ENCODE measurements at places on chromosomes 2 and 18.
A peak's percentile ranks its signal among the peaks of the same experiment; 100 is the strongest.

- DNase-seq: no peak
Observed at GRCh38 chr18:936941-937340, 32.3 kb downstream of the ADCYAP1 start.

GRCh38 chr2:201795607-201796477 lies 10.5 kb upstream of the CDK15 start:
- peak; percentile 3 for DNase-seq

DNA sequence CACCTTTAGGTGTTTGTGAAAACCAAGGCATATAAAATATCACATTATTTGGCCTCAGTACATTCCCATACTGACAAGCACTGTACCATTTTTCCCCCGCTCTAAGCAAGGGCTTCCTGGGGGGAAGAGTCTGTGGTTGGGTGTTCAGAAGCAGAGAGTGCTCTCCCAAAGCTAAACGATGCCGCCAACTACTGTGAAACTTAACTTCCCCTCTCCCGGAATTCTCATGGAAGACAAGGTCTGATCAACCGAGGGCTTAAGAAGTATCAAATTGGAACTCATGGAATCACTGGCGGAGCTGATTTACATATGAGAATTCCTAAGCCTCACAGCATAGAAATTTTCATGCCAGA lies 433 bp upstream of the MFF start:
- DNase-seq: no peak

GRCh38 chr2:25305775-25306174 lies 36.0 kb downstream of the DNMT3A start:
- DNase-seq: no peak

- no peak for DNase-seq
Observed at GRCh38 chr2:197360744-197361156, 50.2 kb upstream of the ANKRD44 start.

DNA sequence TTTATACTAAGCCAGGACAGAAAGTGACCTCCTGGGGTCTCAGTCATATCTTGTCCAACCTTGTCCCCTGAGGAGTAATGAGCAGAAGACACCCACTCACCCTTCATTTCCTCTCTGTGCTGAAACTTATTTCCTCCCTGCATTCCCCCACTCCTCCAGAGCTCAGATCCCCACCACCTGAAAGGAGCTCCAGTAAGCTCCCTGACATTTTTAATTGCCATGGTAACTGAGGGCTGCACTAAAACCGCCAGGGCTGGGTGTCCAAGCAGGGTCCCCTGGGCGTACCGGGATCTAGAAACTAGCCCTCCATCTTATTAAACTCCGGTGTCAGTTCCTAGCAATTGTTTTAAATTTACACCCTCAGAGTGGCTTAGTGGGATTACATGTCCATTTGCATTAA lies 393.3 kb upstream of the HNRNPA3 start:
- no peak for DNase-seq

DNA sequence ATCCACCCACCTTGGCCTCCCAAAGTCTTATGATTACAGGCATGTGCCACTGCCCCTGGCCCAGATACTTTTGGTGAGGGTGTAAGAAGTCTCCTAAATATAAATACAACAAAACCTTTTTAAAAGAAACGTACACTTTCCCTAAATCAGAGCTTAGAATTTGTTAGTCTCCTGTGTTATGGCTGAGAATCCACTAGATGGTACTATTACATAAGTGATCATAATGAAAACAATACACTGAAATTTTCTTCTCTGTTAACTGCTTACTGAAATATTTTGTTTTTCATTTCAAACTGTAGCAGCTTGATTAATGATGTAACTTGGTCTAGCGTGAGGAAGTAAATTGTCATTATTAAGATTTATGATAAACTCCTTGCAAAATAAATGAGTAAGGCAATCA lies 74.8 kb upstream of the FAM98A start:
- DNase-seq: no peak

GRCh38 chr2:163474319-163474744 lies 261.5 kb downstream of the FIGN start:
- DNase-seq: no peak

DNA sequence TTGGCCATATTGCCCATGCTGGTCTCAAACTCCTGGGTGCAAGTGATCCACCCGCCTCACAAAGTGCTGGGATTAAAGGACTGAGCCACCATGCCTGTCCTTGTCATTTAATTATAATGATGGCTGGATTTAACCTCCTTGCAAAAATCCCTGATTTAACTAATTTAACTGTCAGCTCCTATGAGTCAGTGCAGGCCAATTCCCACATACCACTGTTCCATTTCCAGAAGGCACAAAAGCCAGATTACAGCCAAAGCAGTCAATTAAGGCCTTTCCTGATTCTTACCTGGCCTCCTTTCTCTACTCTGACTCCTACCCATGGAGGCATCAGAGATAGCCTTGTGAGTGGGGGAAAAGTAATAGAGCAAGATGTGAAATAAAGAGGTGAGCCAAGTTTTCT lies 12.3 kb upstream of the SLC35F5 start:
- DNase-seq: no peak

GRCh38 chr2:16321256-16321655 lies 344.4 kb downstream of the CYRIA start:
- DNase-seq: no peak
